ENCODE measurements at places on chromosomes 2 and 18.

DNA sequence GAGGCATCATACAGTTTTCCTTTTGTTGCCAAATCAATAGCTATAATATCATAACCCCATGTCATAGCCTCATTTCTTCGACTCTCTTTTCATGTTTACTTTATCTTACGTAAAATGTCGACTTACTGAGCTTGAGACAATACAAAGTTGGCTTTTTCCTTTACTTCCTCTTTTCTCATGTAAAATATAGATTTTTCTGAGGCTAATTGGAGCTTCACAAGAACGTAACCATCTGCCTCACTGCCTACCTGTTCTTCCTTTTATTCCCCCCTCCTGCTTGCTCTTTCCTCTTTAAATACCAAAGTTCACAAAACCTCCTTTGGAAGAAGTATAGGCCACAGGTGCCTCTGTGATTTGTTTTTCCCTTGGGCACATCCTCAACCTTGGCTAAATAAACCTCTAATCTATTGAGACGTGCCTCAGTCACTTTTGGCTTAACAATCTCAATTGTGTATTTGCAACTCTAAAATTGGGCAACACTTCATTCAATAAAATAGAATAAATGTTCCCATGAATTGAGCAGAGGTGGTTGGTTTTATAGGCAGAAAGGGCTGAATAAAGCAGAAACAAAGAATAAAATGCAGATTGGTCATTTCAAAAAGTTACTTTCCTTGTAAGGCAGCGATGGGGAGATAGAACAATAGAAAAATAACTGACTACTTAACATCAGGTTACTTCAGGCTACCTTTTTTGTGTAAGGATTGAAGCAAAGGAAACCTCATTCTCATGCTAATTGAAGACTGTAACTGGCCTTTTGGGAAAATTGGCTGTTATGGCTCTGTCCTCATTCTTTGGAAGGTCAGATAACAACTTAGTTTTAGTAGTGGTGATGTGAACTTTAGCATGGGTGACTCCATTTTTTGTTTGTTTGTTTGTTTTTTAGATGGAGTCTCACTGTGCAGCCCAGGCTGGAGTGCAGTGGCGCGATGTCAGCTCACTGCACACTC lies 21.3 kb downstream of the COMMD1 start:
- DNase-seq = no peak

- no peak for DNase-seq
Observed at GRCh38 chr18:35573531-35573930, 8.0 kb upstream of the GALNT1 start.

DNA sequence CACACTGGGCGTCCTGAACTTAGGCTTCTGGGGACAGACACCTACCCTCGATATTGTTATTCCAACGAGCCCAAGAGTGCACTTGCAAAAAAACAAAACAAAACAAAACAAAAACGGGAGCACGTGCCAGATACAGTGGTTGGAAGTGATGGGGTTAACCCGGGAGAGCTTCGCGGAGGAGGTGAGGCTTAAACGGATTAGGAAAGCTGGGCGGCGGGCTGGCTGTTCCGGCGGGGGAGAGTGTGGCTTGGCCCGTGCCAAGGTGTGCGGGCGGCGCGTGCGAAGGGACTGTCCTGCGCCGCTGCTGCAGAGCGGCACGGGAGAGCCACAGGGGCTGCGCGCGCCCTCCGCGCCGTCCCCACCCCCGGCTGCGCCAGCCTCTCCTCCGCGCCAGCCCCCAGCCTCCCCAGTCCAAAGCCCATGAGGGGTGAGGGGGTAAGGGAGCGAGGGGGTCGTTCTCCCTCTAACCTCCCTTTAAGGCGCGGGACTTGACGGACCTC lies 1.5 kb upstream of the SLC30A3 start:
- DNase-seq = no peak

DNA sequence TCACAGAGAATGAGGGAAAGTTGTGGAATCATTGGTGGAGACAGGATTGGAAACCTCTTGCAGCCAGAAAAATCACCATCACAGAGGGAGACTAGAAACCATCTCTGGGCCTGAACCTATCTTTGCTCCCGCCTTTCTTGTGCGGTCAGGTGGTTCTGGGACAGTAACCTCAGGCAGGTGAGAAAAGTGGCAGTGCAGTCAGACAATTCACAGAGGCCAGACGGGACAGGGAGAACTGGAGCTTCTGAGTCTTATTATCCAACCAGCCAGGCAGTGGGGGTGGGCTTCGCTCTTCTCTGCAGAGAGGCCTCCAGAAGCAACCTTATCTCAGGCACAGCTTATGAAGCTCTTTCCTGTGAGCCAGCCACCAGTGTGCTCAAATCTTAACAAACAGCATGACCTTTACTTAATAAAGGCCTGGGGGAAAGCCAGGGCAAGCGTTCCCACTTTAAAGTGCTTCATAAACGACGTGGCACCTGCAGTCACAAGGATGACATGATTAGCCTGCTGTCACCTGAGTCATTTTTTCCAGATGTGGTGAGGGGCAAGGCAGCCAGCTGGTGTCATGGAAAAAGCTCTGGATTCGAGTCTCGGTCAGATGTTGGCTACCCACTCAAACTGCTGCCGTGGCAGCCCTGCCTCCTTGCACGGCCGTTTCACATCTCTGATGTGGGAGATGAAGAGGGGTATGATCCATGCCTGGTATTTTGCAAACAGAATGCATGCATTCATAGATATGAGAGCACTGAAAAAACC lies 109.7 kb downstream of the B3GNT2 start:
- no peak for DNase-seq

DNA sequence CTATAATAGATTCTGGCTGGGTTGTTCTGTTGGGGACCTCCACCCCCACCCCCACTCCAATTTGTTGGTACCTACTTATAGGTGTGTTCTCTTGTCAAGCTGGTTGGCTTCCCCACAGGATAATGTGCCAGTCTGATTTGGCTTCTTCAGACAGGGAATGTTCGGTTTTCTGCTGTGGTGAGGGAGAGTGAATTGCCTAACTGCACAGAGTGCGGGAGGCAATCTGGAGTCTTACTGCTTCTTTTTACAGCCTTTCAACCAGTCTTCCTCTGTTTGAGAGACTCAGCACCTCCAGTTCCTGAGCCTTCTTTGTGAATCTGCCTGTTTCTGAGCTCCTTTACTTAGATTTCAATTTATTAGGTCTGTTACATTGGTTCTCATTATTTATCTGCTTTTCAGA lies 27.4 kb upstream of the SNORC start:
- no peak for DNase-seq

- DNase-seq = no peak
Observed at GRCh38 chr2:85156619-85157018, 23.4 kb downstream of the TCF7L1 start.

DNA sequence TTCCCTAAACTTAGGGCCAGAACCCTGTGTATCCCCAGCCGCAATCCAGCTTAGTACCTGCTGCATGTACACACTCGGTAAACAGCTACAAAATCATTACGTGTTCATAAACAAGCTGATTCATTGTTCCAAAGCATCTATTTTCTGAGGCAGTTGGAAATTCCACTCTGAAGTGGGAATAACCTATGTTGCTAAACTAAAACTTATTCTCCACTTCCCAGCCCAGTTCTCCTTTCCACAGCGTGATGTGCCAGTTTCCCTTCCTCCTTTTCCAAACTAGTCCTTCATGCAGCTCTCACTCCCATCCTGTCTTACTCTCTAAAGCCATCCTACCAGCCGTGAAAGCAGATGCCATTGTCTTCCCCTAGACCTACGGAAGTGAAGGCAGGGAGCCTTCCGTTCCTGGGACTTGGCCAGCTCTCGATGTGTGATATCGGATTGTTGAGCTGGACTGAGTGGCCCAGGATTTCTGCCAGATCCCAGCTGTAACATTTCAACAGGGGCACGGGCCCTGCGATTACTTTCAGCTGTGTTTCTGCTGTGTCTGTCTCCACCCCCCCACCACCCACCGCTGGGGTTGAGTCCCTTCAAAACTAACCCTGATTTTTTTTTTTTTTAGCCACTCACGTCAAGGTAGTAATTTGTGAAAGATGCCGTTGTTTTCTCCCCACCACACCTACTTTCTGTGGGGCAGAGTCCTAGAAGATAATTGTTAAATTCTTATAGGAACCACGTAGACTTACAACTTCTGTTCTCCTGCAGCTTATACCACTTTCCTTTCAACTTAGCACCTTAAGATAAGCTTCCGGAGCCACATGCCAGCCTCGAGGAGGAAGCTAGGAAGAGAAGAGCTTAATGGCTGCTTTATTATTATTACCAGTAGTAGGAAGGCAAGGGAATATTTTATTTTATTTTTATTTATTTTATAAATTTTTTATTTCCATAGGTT lies 100.9 kb downstream of the CRIM1 start:
- no peak for DNase-seq

DNA sequence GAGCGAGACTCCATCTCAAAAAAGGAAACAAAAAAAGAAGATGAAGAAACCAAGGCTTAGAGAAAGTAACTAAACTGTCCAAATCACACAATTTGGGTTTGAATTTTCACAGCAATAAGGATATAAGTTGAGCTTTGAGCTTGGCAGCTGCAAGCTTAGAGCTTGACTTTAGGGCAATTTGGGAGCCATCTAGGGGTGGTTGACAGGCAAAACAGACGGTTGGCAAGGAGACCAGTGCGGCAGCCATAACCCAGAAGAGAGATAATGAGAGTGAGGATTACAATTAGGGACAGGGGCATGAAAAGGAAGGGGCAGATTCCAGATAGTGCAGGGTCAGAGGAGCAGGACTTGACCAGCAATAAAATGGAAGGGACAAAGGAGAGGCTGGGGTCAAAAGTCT lies 382.2 kb upstream of the HNRNPA3 start:
- DNase-seq = no peak

DNA sequence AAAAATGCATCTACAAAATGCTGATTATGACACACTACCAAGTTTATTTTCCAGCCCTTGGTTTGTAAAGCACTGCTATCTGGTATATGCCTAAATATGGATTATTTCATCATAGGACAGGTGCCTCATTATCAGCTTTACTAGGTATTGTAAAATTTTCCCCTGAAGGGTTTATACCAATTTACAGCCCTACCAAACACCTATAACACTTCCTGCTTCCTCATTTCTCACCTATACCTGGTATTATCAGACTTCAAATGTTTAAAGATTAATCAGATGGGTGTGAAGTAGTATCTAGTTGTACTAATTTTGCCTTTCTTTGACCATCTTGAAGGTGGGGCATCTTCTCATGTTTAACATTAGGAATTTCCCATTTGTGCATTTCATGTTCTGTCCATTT lies 26.8 kb downstream of the RMND5A start:
- no peak for DNase-seq

- no peak for DNase-seq
Observed at GRCh38 chr2:105134081-105134480, 96.2 kb downstream of the MRPS9 start.

DNA sequence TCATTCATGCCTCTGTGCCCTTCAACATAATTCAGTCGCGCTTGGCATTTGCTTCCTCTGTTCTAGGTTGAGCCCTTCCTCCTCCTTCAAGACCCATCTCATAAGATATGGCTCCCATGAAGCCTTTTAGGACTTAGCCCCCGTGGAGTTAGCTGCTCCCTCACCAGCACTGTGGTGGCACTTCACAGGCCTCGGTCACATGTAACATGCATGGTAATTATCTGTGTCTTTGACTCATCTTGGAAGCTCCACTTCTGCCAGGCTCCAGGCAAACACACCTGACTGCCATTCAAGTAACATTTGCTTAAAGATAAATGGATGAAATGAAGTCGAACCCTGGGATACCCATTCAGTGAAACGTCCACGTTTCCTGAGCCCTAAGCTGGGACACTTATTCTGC lies 484.7 kb downstream of the EIPR1 start:
- no peak for DNase-seq

- no peak for DNase-seq
Observed at GRCh38 chr2:114134146-114134545, 244.3 kb downstream of the ACTR3 start.

- DNase-seq = no peak
Observed at GRCh38 chr2:46643493-46643892, 164.1 kb downstream of the TMEM247 start.

DNA sequence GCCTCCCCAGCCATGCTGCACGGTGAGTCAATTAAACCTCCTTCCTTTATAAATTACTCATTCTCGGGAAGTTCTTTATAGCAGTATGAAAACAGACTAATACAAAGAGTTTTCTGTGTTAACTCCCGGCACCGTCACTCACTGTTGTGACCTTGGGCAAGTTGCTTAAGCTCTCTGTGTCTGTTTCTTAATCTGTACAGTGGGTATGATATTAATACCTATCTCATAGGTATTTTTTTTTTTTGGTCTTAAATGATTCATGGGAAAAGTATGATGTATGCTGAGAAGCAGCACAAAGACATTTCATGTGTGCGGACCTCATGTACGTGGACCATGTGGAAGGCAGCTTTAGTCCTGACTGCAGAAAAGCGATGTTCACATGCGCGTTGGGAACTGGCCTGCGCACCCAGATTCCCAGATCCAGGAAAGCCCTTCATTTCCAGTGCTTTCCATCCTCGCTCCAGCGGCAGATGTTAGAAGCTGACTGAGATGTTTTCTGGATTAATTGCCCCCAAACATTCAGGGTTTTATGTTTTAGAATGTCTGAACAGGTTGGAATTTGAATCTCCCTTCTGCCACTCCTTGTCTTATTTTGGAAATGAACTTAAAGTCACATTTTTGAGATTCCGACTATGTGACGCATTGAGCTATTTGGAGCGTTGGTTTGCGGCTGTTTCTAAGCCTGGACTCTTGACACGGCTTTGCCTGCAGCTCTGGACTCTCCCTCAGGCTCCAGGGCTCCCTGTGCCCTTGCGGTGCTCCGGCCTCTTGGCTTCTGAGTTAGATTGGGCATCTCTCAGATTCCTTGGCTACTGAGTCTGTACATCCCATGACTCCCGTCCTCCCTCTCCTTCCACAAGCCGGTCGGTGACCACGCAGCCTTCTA lies 61.4 kb downstream of the SLC4A3 start:
- no peak for DNase-seq

- DNase-seq = no peak
Observed at GRCh38 chr2:30732876-30733275, 74.4 kb downstream of the CAPN13 start.

GRCh38 chr18:44799382-44799906 lies 118.8 kb downstream of the SETBP1 start:
- no peak for DNase-seq

DNA sequence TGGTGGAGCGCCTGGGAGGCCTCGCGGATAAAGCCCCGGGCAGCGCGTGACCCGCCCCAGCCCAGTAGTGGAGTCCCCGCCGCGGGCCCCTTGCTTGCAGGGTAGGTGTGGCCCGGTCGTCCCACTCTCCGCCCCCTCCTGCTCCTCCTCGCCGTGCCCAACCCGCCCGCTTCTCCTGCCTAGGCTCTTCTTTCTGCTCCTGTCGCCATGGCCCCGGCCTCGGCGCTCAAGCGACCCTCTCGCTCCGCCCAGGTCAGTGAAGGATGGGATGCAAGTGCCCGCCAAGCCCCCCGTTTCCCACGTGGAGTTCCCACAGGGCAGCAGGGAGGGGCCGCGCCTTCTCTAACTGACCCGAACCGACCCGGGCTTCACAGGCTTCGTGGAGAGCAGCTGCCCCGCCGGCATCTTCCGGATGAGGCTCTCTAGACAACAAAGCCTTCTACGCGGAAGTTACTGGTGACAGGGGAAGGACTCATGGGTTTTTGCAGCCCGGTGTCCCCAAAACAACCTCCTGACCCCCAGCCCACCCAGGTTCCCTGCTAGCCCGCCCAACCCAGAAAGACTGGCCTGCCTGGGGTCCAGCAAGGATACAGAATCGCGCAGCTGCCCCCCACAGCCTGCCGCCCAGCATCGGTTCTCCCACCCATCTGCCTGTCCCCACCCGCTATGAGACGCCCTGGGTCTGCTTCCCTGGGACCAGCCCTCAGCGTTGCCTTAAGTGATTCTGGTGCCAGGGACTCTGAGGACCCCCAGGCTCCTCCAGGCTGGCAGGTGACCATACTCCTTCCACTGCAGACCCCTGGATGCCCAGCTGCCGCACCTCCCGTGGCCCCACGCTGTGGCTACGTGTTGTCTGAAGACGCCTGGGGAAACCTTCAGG lies 32.8 kb downstream of the TTC32 start:
- DNase-seq = peak; percentile 43

Data from T-helper 9 cell (primary cell).